ENCODE measurements at places on chromosomes 7 and 10.

- DNase-seq = no peak
Observed at GRCh38 chr10:104445359-104445758, 91.7 kb downstream of the CFAP58 start.

- DNase-seq = no peak
Observed at GRCh38 chr10:130512936-130513335, 376.7 kb downstream of the GLRX3 start.

- DNase-seq = no peak
Observed at GRCh38 chr10:98106531-98106930, 27.9 kb upstream of the R3HCC1L start.

DNA sequence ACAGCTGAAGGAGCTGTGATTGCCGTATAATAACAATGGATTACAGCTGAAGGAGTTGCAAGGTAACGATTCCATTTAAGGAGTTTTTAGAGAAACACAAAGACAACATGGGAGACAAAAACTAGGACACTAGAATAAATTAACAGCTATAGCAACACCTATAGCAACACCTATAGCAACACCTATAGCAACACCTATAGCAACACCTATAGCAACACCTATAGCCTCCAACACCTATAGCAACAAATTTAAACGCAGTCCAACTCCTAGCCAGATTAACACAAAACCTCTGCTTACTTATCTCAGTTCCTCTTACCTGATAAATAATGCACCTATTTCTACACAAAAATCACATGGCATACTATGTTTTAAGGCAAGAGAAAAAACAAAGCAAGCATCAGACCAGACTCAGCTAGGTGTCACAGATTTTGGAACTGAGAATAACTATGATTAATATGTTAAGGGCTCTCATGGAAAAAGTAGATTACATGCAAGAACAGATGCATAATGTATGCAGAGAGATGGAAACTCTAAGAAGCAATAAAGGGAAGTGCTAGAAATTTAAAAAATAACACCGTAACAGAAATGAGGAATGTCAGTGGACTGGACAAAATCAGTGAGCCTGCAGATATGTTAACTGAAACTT lies 55.7 kb upstream of the SRPK2 start:
- DNase-seq = no peak

DNA sequence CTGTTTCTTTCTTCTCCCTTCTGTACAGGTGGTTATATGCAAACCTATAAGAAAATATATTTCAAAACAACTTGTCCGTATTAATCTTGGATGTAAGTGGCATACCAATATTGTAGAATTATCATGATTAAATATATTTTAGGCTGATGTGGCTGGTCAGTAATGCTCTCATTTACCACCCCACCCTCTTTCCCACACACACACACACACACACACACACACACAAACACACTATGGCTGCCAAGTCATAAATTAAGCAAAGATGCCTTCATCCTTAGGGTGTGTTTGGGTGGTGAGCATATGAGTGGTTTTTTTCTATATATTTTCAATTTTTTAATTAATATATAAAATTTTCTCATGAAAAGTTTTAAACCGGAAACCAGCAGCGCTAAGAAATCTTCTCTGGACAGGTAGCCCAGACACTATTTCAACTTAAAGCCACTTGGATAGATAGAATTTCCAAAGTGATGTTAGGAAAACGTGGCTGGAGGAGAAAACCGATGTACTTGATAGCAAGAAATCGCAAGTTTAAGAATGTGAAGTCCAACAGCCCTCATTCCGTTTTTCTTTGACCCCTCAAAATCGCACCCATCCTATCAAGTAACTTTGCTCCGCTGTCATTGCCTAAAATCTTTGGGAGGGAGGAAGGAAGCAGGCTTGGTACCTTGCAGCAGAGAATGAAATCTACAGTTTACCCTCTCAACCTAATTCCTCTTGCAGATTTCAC lies 171.7 kb downstream of the FAM107B start:
- DNase-seq = no peak

DNA sequence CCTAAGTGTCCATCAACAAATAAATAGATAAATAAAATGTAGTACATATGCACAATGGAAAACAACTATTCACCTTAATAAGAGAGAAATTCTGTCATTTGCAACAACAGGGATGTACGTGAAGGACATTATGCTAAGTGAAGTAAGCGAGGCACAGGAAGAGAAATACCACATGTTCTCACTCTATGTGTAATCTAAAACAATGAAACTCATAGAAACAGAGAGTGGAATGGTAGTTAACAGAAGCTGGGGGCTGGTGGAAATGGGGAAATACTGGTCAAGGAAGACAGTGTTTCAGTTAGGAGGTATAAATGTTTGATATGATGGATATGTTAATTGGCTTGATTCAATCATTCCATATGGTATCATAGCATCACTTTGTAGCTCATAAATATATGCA lies 43.1 kb downstream of the ARL4A start:
- no peak for DNase-seq

GRCh38 chr10:128843972-128844371 lies 623.1 kb upstream of the MGMT start:
- no peak for DNase-seq

GRCh38 chr7:129385116-129385515 lies 49.1 kb upstream of the STRIP2 start:
- DNase-seq = no peak

DNA sequence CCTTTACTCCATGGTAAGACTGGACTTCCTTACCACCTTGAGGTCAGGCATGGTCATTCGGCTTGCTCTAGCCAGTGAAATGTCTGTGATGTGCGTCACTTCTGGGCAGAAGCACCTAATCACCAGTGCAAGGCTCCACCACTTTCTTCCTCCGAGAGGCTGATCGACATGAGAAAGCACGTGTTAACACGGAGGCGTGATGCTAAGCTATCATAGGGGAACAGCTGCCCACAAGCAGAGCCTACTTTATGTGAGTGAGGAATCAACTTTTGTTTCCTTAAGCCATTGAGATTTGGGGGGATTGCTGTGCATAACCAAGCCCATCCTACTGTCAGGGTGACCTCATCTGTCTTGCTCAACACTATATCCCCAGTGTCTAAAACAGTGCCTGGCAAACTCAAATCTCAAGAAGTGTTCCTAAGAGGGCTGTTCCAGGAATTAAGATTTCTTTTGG lies 23.1 kb upstream of the SAR1A start:
- DNase-seq = no peak

DNA sequence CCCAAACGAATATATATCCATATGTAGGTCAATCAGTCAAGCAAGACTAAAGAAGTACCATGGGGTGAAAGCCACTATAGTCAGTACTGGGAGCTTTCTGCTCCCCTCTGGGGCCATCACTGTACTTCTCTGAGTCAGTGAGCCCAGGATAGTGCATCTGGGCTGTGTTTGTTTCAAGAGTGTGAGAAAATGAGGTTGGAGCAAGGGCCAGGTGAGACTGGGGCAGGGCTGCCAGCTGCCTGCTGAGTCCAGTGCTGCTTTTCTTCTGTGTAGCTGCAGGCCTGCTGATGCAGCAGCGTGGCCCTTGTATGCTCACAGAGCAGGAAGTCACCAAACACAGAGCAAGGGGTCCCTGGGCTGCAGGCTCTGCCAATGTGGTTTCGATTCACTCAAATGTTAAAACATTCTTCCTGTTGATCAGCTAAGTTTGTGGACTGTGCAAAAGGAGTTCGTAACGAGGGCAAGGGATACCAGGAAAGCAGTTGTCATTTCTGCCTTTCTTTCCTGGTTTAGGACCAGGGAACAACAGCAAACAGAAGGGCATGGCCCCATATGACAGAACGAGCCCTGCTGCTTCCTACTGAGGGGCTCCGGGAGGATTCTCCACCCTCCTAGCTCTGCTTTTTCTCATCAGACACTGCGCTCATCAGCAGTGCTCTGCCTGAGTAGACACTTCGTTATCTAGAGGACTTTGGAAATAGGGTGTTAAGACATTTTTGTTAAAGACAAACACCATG lies 65.4 kb upstream of the TNS3 start:
- no peak for DNase-seq

DNA sequence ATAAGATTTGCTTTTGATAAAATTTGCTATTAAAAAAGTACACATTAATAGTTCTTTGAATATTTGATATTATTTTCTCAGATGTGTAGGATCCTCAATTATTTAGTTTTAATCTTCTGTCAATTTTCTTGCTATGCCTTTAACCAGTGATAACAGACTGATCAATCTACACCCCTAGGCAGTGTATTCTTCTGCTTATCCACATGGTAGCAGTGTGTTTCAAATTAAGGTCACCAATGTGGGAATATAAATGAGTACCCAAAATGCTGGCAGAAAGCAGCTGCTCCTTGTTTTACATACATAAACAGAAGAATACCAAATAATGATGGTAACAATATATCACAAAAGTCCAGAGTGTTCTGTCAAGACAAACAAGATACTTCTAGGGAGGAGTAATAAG lies 87.0 kb downstream of the SKAP2 start:
- no peak for DNase-seq

- no peak for DNase-seq
Observed at GRCh38 chr10:5285186-5285585, 79.6 kb upstream of the UCN3 start.

DNA sequence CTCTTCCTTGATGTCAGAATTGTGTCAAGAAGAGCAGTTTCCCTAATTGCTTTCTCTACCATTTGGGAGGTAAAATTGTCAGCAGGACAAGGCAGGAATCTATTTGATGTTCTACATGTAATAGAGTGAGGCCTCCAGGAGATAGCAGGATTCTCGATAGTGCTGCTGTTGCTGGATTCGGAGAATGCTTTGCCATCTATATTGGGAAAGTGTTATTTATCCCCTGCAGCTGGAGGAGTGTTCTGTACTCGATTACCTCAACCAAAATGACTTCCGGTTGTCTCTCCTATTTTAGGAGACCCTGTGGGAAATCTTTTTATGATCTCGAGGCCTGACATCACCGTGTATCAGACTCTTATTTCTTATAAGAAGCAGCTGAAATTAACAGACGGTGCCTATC lies 217.1 kb downstream of the TMEM178B start:
- no peak for DNase-seq

DNA sequence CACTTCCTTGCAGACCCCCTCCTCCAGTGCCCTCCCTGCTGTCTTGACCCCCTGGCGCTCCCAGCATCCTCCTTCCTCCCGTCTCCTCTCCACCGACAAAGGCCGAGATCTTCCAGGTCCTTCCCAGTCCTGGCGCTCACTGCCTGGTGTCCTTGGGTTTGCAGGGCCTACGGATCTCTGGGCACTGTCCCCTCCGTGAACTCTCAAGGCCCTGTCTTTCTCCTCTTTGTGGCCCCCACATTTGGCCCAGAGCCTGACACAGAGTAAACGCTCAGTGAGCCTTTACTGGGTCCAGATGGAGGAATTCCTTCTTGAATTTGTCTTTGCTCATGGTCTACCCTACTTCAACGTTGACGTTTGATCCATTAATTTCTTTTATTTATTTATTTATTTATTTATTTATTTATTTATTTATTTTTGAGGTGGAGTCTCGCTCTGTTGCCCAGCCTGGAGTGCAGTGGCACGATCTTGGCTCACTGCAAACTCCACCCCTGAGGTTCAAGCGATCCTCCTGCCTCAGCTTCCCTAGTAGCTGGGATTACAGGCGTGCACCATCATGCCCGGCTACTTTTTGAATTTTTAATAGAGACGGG lies 29.7 kb downstream of the TMEM270 start:
- no peak for DNase-seq

- no peak for DNase-seq
Observed at GRCh38 chr7:158710651-158711102, 6.1 kb upstream of the NCAPG2 start.

DNA sequence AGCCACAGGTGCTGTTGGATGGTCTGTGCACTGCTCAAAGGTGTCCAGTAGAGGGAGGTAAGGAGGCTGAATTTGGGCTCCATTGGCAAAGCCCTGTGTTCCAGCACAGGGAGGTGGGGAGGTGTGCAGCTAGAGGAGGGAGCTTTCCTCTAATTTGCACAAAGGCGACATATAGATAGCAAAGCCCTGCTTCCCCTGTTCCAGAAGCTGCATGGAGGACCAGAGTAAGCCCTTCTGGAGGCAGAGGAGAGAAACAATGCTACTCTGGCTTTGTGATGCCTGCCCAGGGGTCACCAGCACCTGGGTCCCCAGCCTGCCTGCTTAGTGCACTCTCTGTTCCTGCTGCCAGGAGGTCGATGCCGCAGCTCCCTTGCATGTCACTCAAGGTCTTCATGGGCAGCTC lies 3.4 kb upstream of the ARHGAP22 start:
- DNase-seq = no peak

DNA sequence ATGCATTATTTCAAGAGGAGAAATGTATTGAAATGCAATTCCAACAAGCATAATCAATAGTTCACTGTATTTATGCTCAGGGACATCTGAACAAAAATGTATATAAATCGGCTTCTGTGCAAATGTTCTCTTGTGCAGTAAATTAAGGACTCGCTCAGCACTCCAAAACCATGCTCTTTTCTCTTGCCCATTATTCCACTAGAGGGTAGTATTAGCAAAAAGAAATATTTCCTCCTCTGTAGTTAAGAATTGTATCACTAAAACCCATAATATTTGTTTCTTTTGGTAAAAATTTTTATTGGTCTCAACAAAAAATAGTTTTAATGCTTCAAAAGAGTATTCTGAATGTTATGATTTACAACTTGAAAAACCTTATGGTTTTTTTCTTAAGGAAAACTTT lies 803.1 kb downstream of the PCDH15 start:
- DNase-seq = no peak

- no peak for DNase-seq
Observed at GRCh38 chr7:70641882-70642281, 490.1 kb upstream of the GALNT17 start.

- no peak for DNase-seq
Observed at GRCh38 chr7:30800785-30801252, 29.6 kb downstream of the MINDY4 start.

GRCh38 chr7:34806831-34807230 lies 148.8 kb downstream of the NPSR1 start:
- DNase-seq = no peak

DNA sequence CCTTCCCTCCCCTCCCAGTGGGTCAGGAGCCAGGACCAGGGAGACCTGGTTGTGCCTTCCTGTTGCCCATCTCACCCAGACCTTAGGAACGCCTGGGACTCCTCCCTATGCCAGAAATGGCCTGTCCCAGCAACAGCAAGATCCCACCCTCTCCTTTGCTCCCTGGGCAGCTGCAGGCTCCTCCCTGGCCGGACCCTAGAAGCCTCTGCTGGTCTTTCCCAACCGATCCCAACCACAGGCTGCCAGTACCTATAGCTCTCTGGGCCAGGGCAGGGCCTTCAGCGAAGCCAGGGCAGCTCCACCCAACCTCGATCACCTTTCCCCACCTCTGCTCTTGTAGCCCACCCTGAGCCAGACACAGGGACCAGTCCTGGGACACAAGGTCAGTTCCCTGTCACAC lies 21.9 kb downstream of the LDB3 start:
- no peak for DNase-seq

GRCh38 chr7:72114129-72114528 lies 298.0 kb downstream of the CALN1 start:
- no peak for DNase-seq

- no peak for DNase-seq
Observed at GRCh38 chr7:116834815-116835504, 27.4 kb upstream of the CAPZA2 start.

DNA sequence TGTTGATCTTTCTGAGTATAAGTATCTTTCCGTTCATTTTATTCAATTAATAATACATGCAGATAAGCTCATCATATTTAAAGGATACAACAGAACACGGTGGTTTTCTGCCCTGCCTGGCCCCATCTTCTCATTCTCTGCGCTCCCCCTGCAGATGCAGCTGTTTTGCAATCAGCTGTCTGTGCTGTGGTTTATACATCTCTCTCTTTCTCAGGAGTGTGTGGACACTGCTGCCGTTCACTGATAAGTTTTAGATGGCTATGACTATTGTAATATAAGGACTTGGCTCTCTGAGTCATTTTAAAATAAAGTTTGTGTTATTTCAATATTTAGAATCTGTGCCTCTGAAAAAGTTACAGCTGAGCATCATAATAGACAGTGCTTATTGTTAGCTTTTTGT lies 54.5 kb downstream of the CUL1 start:
- no peak for DNase-seq

All from activated naive CD4-positive, alpha-beta T cell (primary cell).